Natural killer cell (primary cell): ENCODE measurements at places on chromosomes 3 and 15.

DNA sequence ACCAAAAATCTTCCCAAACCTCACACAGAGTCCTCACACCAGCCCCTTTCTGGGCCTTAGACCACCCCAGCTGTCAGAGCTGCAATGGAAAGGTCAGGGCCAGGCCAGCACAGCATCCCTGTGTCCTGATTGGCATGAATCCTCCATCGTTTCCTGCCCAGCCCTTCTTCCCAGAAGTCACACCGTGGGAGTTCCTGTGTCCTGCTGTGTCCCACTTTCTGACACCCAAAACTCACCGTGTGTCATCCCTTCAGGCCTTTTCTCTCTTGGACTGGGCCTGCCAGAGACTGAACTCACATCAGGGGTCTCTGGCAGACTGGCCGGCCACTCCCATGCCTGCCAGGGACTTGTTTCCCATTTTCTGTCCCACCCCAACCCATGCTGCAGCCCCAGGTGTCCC is 32.5 kb upstream of the CHRNB4 start:
- H3K36me3 ChIP-seq: no peaks in the 10 kb centered on the region
- no peak overlapping the region for H3K4me3 ChIP-seq
- H3K27ac ChIP-seq: no peak overlapping the region

DNA sequence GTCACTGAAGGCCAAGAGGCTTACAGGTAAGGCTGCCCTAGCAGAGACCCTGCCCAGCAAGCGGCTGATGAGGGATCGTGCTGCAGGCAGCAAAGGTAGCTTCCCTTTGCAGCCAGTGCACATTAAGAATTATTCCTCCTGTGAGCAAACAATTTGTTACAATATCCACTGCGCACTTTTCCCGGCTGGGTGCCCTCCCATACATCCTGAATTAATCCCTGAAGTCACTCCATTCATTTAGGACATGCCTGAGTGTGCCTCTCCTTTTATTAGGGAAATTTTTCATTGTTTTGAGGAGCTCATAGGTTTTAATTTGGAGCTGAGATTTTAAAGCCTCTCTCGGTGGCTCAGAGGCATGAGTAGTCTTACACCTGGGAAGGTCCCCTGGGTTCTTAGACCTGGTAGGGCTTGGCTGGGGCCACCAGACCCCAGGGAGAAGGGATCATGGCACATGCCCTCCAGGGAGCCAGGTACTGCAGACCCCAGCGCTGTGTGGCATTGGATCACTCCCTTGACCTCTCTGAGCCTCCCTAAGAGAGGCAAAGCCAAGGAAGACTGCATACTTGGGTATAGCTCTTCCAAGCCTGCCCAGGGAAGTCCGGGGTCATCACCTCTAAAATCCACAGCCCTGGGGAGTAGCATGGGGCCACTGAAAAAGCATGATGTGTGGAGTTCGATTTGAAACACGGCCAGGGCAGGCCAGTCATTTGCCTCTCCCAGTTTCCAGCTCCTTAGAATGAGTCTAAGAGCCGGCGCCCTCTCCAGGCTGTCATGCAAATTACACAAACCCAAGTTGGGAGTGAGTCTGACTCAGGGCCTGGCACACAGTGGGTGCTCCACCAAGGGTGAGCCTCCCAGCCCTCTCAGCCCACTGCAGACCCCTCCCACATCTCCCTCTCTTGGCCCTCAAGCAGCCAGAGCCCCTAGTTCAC is 151.9 kb upstream of the LINGO1 start:
- no peak overlapping the region for H3K4me3 ChIP-seq
- H3K36me3 ChIP-seq: no peaks in the 10 kb centered on the region
- H3K4me1 ChIP-seq: no peaks in the 10 kb centered on the region
- H3K27ac ChIP-seq: no peak overlapping the region
- no peaks in the 10 kb centered on the region for H3K27me3 ChIP-seq

DNA sequence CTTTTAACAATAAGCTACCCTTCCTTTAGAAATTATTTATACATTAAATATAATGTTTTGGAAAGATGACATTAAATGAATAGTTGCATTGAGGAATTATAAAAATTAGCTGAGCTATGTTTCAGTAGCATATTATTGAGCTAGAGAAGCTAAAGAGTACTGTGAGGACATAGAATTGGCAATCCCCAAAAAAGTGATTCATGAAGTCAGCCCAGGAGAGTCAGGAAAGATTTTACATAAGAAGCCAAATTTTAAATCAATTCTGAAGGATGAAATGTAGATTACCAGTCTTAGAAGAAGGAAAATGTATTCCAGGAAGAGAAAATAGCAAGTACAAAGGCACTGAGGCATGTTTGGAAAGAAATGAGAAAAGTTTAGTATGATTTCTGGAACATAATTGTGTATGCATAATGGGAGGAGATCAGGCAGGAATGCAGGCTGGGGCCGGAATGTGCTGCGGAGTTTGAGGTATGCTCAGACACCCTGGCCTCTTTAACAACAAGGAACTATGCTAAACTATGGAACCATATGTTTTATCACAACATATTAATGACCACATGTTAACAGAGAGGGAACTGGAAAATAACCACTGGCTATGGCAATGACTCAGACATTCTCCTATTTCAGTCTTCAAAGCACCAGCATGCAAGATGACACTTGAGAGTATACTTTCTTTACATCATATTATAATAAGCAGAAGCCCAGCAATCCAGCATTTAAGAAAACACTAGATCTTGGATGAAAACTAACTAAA is 103.3 kb upstream of the COL8A1 start:
- no peaks in the 10 kb centered on the region for H3K27me3 ChIP-seq
- H3K27ac ChIP-seq: no peak overlapping the region
- H3K4me3 ChIP-seq: no peak overlapping the region
- no peaks in the 10 kb centered on the region for H3K4me1 ChIP-seq

DNA sequence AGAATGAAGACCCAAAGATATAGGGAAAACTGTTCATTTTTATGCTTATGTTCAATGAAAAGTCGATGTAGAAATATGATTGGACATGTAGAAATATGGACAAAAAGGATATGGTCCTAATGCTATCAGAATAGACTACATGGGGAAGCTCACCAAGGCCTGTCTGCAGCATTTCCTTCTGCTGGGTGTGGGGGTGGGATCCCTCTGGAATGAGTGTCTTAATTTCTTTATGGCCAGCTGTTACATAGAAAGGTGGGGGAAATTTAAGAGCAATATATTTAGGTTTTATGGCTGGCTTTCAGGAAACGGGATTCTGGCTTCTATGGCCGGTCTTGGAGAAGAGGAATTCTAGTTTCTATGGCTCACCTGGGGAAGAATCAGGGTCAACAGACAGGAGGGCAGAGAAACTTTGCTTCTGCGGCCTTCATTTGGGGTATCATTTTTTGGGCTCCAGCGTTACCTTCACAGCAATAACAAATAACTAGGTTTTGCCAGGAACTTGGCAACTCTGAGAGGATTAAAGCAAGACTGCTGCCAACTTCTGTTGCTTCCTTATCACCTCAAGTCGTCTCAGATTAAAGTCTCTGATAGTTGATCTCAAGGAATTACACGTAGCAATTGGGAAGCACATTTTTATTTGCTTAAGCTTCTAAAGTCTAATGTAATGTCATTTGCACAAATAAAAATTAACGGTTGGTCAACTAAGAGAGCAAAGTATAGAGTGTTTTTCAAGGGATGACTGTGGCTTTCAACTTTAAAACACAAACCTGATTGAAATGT is 57.0 kb upstream of the GATM start:
- H3K27ac ChIP-seq: no peak overlapping the region
- H3K4me1 ChIP-seq: peaks cover 3% of the 10 kb centered on the region
- H3K27me3 ChIP-seq: no peaks in the 10 kb centered on the region
- H3K36me3 ChIP-seq: no peaks in the 10 kb centered on the region
- DNase-seq: no peak
- H3K4me3 ChIP-seq: no peak overlapping the region

- DNase-seq: no peak
- H3K27me3 ChIP-seq: no peaks in the 10 kb centered on the region
- no peak overlapping the region for H3K27ac ChIP-seq
- no peak overlapping the region for H3K4me3 ChIP-seq
- H3K4me1 ChIP-seq: peaks cover 62% of the 10 kb centered on the region
- H3K36me3 ChIP-seq: no peaks in the 10 kb centered on the region
Measured at GRCh38 chr3:50435371-50436113, 67.9 kb downstream of the CACNA2D2 start.

GRCh38 chr3:195270079-195270816 is 711 bp downstream of the XXYLT1 start:
- H3K36me3 ChIP-seq: no peaks in the 10 kb centered on the region
- peaks cover 23% of the 10 kb centered on the region for H3K4me1 ChIP-seq
- peak; percentile 59 for DNase-seq
- no peaks in the 10 kb centered on the region for H3K27me3 ChIP-seq
- H3K4me3 ChIP-seq: peak overlapping the region; percentile 92
- H3K27ac ChIP-seq: peak overlapping the region; percentile 46

GRCh38 chr15:39327005-39327730 is 253.7 kb upstream of the THBS1 start:
- no peak for DNase-seq
- H3K4me3 ChIP-seq: no peak overlapping the region
- H3K36me3 ChIP-seq: no peaks in the 10 kb centered on the region
- H3K27ac ChIP-seq: no peak overlapping the region

- H3K36me3 ChIP-seq: no peaks in the 10 kb centered on the region
- H3K4me3 ChIP-seq: no peak overlapping the region
- no peak overlapping the region for H3K27ac ChIP-seq
- no peak for DNase-seq
Measured at GRCh38 chr3:195438371-195438770, 4.4 kb downstream of the ACAP2 start.

GRCh38 chr15:83358972-83359564 is 74.6 kb upstream of the BNC1 start:
- H3K36me3 ChIP-seq: no peaks in the 10 kb centered on the region
- H3K4me1 ChIP-seq: no peaks in the 10 kb centered on the region
- no peak for DNase-seq
- no peak overlapping the region for H3K4me3 ChIP-seq

DNA sequence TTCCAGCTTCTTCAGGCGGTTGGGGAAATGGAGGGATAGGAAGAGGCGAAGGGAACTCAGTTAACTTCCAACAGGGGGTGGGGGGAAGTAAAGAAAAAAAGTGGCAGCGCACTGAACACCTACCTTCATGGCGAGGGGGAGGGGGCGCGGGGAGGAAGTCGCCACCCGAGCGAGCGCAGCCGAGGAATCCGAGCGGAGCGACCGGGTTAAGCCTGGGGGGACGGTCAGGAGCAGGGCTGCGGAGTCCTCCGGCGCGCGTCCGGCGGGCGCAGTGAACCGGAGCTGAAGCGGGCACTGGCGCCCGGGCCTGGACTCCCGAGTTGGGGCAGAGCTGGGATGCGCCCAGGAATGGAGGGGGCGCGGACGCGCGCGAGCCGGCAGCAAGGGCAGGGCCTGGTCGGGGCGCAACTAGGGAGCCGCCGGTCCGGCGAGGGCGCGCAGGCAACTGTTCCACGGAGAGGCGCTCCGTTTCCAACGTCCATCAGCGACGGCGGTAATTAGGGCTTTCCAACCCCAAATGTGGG is at the start of gene WNT5A:
Gene WNT5A (minus strand): TSS at position 450 of the 524 bp plus-strand sequence. CDS start 321 bp downstream, at position 129.
- no peak for DNase-seq
- H3K36me3 ChIP-seq: no peaks in the 10 kb centered on the region
- peaks cover 33% of the 10 kb centered on the region for H3K27me3 ChIP-seq
- H3K27ac ChIP-seq: no peak within 1 kb of the TSS
- H3K4me1 ChIP-seq: no peaks in the 10 kb centered on the region
- no peak within 1 kb of the TSS for H3K4me3 ChIP-seq

DNA sequence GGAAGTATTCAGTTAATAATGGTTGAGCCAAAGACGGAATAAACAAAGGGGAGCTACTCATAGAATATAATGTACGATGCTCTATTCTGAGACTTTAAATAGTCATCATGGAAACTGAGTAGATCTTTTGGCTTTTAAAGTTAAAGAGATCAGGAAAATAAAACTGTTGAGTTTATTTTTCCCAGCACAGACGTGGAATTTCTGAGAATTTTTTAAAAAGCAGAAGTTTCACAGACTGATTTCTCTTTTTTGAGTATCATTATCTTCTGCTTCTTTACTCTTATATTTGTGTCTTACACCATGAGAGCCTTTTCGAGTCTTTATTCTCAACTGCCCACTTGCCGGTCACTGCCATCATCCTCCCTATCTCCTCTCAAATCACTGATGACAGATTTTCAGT is 13.2 kb downstream of the P2RY14 start:
- no peaks in the 10 kb centered on the region for H3K27me3 ChIP-seq
- H3K4me3 ChIP-seq: no peak overlapping the region
- no peak for DNase-seq
- peak overlapping the region; percentile 63 for H3K27ac ChIP-seq
- peaks cover 13% of the 10 kb centered on the region for H3K4me1 ChIP-seq

- H3K27me3 ChIP-seq: no peaks in the 10 kb centered on the region
- peaks cover 31% of the 10 kb centered on the region for H3K36me3 ChIP-seq
- H3K27ac ChIP-seq: no peak overlapping the region
- no peaks in the 10 kb centered on the region for H3K4me1 ChIP-seq
- DNase-seq: no peak
Measured at GRCh38 chr3:123246866-123247265, 45.1 kb downstream of the SEC22A start.

GRCh38 chr3:173411375-173411973 is 13.9 kb downstream of the NLGN1 start:
- no peak for DNase-seq
- no peak overlapping the region for H3K27ac ChIP-seq
- no peaks in the 10 kb centered on the region for H3K36me3 ChIP-seq
- H3K4me3 ChIP-seq: no peak overlapping the region
- H3K27me3 ChIP-seq: no peaks in the 10 kb centered on the region

DNA sequence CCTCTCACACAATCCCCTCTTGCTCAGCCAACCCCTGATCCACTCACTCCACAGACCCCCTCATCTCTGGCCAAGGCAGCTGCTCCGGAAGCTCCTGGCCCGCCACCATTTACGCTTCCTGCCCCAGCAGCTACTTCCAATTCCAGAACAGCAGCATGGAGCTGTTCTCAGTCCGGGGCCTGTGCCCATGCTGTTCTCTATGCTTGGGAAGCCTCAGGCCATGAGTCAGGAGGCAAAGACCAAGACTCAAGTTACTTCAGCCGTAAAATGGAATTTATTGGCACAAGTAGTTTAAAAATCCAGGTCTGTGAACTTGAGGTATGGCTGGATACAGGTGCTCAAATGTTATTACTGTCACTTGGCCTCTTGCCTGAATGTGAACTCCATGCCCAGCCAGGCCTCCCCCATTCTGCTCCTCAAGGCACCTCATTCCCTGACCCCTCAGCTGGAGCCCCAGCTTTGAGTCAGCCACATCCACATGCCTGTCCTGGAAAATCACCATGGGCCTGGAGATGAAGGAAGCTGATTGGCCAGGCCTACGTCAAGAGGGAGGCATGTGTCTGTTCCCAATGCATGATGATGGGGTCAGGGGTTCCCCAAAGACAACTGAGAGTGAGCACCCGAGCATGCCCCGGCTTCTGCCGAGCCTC is 31.4 kb upstream of the CACNA2D2 start:
- peaks cover 5% of the 10 kb centered on the region for H3K4me1 ChIP-seq
- no peak overlapping the region for H3K4me3 ChIP-seq
- no peak overlapping the region for H3K27ac ChIP-seq
- no peak for DNase-seq
- peaks cover 4% of the 10 kb centered on the region for H3K27me3 ChIP-seq

- no peak for DNase-seq
- H3K4me3 ChIP-seq: peak overlapping the region; percentile 69
- no peaks in the 10 kb centered on the region for H3K36me3 ChIP-seq
- peak overlapping the region; percentile 95 for H3K27ac ChIP-seq
- H3K27me3 ChIP-seq: no peaks in the 10 kb centered on the region
Measured at GRCh38 chr3:155869691-155870090, 759 bp upstream of the GMPS start.

GRCh38 chr15:46317029-46317428 is 682.2 kb downstream of the SQOR start:
- H3K4me3 ChIP-seq: no peak overlapping the region
- no peak for DNase-seq
- no peak overlapping the region for H3K27ac ChIP-seq
- H3K4me1 ChIP-seq: no peaks in the 10 kb centered on the region
- no peaks in the 10 kb centered on the region for H3K27me3 ChIP-seq

GRCh38 chr3:107220538-107220937 is 156.7 kb upstream of the CCDC54 start:
- no peaks in the 10 kb centered on the region for H3K36me3 ChIP-seq
- H3K4me3 ChIP-seq: no peak overlapping the region
- H3K27me3 ChIP-seq: peaks cover under 1% of the 10 kb centered on the region
- H3K4me1 ChIP-seq: no peaks in the 10 kb centered on the region
- no peak overlapping the region for H3K27ac ChIP-seq
